Activated naive CD4-positive, alpha-beta T cell treated with anti-CD3 and anti-CD28 coated beads, Interleukin-2, amount 50 U/mL, for 16 hours (primary cell): ENCODE measurements at places on chromosomes 2 and 18.

DNA sequence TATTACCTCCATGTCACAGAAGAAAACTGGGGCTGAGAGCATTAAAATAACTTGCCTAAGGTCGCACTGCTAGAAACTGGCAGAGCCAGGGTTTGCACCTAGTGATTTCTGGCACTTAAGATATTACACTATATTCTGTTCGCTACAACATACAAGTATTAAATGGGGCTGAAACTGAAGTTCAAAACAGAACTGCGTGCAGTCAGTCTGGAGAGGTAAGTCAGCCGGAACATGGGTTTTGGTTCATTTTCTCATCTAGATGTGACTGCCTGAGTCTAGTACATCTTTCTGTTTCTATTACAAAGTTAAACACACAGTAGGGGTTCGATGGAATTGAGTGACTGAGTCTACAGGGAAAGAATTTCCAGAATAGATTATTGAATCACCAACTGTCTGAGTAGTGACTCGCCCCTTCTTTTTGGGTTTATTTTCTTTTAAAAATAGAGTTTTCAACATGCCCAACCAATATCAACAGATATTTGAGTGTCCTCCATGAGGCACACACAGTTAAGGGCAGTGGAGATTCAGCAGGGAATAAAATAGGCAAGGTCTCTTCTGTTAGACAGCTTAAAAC lies 150.8 kb downstream of the RNF152 start:
- no peak for DNase-seq

DNA sequence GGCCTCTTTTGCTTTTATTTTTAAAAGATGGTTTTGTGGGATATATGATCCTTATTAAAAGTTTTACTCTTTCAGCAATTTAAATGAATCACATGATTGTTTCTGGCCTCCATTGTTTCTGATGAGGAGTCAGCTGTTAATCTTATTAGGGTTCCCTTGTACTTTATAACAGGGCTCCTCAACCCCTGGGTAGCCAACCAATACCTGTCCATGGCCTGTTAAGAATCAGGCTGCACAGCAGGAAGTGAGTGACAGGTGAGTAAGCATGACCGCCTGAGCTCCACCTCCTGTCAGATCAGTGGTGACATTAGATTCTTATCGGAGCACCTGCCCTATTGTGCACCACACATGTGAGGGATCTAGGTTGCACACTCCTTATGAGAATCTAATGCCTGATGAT lies 45.1 kb upstream of the FAM98A start:
- DNase-seq, result no peak

DNA sequence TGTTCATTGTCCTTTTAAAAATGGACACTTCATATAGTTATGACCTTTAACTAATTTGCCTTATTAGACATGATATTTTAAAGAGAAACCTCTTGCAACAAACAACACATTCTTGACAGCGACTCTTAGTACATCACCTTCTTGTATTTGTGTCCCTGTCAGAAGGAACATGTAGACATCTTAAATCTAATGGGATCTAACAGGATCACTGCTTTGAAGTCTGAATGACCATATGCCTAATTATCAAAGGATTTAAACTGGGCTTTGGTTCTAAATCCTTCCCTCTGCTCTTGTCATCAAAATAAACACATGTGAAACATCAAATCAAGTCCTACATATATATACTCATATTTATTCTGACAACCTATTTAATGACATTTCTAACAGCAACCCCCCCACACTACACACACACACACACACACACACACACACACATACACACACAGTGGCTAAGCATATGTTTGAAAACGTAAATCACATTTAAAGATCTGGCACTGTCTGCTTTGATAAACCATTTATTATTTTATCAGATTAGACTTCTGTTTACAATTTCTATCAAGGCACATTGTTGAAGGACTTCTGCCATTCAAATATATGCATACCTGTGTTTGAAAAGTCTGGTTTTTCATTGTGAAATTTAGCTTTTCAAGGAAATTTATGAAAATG lies 4.2 kb downstream of the GALNT13 start:
- no peak for DNase-seq

- DNase-seq, result no peak
Measured at GRCh38 chr2:160214461-160215445, 14.7 kb upstream of the ITGB6 start.

DNA sequence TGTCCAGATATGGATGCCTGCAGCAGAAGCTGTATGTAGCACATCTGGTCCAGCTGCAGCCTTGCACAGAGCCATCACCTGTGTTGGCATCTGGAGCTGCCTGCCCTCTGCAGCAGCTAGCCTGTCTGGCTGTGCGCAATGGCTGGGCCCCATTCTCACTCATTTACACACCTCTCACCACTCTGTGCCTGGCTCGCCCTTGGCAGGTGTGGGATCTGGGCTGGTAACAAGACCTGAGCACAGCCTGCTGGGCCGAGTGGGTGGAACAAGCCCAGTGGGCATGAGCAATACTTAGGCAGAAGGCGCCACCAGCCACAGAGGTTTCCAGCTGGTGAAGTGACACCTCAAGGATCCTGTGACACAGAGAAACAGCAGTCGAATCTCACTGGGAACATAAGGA lies 714.1 kb downstream of the NUP35 start:
- no peak for DNase-seq

GRCh38 chr2:176554101-176555048 lies 285.1 kb downstream of the MTX2 start:
- peak; percentile 13 for DNase-seq

DNA sequence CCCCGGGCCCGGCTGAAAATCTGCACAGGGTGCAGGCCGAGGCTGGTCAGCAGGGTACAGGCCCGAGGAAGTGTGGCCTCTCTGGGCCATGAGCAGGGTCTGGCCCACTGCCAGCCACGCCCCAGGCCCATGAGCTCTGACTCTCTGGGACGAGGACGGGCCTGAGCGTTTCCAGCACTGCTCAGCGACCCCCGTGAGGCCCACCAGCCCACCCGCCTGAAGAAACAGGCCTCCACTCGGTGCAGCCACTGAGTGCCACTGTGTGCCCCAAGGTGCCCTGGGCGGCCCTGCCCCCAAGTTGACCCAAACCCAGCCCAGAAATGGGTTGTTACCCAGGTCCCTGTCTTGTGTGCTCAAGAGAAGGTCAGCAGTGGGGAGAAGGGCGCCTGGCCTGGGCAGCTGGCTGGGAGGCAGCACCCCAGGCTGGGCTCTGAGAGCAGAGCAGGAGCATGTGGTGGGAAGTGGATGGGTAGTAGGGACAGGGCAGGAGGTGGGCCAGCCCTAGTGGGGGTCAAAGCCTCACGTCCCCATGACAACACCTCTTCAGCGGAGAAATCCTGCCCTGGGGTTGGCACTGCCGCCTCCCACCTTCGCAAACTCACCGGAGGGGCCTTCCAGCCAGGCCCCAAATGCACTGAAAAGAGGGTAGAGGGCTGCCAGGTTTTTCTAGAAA lies 2.1 kb upstream of the SNED1 start:
- DNase-seq, result peak; percentile 5

GRCh38 chr2:54666131-54666633 lies 57.3 kb upstream of the EML6 start:
- no peak for DNase-seq

- peak; percentile 31 for DNase-seq
Measured at GRCh38 chr2:584863-585823, 92.1 kb downstream of the TMEM18 start.

GRCh38 chr2:136164280-136164776 lies 46.4 kb upstream of the CXCR4 start:
- no peak for DNase-seq

- DNase-seq, result no peak
Measured at GRCh38 chr18:70463085-70463484, 174.2 kb downstream of the SOCS6 start.

DNA sequence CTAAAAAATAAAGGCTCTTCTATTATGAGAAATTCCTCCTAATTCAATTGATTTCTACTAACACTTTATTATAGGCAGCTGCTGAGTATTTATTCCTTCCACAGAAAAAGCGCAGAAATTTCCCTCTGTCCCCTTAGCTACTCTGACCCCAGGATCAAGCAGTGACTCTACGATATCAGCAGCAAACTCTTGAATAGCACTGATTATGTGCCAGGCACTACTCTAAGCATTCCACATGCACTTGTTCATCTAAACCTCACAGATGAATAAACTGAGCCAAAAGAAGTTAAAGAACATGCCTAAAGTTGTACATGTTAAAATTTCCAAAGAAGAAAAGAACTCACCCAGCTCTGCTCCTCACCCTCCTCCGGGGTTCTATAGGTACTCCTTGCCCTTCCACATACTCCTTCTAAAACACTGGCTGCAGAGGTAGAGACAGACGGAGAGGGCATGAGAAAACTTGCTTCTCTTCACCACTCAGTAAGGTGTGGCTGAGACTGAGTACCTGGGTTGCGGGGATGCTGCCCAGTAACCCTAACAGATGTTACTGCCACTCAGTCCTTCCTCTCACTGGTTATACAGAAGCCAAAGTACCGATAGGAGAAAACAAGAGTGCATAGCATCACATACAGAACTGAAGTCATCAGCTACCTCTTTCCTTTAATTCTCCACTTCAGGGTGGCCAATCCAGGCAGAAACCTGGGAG lies 9.9 kb downstream of the C1D start:
- no peak for DNase-seq

DNA sequence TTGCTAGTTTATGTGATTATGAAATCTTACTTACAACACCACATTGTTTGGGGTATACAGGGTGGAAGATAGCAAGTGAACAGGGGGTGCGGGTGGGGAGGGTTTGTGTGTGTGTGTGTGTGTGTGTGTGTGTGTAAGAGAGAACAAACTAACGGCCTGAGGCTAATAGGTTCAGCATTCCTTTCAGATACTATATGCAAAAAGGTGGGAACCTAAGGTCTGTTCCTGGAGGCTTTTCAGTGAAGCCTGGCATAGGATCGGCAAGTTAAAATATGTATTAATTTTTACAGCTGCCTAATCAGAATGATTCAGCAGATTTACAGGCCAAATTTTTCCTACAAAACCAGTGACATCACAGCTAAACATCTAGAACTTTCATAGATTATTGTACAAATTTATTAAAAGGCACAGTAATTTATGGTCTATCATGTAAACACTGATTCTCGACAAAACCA lies 7.6 kb upstream of the SPDYA start:
- no peak for DNase-seq

DNA sequence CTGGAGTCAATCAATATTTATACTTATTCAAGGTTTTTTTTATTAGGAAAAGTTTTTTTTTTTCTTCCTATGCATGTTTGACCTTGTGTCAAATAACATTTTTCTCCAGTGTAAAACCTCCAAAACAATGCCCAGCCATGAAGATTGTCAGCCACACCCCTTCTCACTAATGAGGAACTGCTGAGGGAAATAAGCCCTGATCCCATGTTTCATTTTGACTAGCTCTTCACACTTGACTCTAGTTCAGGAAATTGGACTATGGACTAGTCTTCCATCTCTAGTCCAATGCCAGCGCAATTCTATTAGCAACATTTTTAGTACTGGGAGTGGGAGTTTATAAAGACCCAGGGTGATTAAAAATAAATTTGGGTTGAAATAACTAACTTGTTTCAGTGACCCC lies 275.6 kb upstream of the CXCR4 start:
- DNase-seq, result no peak

DNA sequence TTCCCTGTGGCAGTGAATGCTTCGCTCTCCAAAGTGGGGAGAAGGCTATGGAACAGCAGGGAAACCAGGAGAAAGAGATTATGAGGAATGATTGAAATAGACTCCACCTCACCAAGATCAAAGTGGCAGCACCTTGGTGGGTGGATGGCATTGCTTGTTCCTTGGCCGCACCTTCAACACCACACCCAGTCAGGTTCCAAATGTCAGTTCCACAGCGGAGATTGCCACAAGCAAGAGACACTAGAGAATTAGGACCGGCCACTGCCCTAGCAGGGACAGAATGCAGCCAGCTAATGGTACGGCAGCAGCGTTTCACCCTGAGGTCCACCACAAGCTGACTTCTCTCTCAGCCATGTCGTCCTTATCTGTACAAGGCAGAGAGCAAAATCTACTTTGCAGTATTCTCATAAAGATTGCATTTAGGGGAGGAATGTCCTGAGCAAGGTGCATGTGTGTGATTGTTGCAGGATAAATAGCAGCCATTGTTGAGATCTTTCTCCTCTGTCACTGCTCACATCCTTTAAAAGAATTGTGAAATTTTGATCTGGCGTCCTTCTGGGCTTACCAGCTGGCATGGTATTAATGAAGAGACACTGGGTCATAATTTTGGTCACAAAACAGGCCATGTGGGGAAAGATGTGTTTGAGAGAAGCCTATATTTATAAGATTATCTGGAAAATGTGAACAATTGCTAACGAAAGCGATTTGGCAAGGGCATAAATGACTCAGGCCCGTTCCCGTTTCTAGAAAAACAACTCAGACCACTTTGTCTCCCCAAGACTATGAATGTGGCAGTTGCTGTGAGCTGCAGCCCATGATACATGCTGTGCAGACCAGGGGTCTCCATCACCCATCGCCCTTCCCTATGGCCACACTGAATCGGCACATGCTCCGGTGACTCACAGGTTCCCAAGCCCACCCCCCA lies 228.6 kb upstream of the ID2 start:
- no peak for DNase-seq

GRCh38 chr2:70983506-70984227 lies 5.2 kb downstream of the ANKRD53 start:
- no peak for DNase-seq

- DNase-seq, result no peak
Measured at GRCh38 chr2:36203366-36203765, 152.2 kb upstream of the CRIM1 start.

DNA sequence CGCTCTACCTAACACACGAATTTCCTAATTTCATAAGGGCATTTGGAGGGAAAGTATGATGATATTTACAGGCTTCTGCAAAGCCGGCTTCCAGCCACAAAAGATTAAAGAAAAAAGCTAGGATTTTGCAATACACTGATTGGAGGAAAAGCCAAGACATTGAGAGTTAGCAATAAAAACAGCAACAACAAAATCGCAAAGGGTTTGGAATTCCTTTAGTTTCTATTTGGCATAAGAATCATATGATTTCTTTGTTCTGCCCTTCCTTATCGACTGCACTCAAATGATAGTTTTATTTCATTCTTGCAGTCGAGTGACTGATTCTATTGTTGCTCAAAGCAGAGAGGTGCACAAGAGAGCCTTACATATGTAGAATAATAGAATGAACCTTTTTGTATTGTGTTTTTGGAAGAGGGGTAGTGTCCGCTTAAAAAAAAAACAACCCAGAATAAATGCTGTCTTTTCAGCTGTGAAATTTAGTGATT lies 3.9 kb upstream of the ZNF532 start:
- no peak for DNase-seq
